ENCODE measurements at places on chromosomes 16 and 17.

DNA sequence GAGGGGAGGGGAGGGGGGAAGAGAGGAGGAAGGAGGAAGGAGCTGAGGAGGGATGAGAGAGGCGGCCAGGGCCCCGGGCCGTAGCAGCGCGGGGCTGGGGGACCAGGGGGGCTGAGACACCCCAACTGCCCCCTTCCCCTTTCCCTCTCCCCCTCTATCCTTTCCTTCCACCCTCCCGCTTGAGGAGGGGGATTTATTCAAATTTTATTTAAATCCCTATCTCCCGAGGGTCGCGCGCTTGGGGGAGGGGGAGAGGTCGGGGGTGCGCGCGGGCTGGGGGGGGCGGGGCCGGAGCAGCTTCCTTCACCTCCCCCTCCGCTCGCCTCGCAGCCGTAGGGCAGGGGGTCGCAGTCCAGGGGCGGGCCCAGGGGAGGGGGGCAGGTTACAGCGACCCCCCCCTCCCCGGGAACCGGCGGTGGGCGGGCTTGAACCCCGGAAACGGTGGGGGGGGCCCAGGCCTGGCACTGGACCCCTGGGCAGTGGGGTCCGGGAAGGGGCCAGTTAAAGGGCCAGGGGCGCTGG lies at the start of gene FBXL19:
Gene FBXL19 (plus strand): TSS at position 19 of the 522 bp plus-strand sequence. CDS start 2,183 bp downstream, outside the sequence.
- DNase-seq: no peak

DNA sequence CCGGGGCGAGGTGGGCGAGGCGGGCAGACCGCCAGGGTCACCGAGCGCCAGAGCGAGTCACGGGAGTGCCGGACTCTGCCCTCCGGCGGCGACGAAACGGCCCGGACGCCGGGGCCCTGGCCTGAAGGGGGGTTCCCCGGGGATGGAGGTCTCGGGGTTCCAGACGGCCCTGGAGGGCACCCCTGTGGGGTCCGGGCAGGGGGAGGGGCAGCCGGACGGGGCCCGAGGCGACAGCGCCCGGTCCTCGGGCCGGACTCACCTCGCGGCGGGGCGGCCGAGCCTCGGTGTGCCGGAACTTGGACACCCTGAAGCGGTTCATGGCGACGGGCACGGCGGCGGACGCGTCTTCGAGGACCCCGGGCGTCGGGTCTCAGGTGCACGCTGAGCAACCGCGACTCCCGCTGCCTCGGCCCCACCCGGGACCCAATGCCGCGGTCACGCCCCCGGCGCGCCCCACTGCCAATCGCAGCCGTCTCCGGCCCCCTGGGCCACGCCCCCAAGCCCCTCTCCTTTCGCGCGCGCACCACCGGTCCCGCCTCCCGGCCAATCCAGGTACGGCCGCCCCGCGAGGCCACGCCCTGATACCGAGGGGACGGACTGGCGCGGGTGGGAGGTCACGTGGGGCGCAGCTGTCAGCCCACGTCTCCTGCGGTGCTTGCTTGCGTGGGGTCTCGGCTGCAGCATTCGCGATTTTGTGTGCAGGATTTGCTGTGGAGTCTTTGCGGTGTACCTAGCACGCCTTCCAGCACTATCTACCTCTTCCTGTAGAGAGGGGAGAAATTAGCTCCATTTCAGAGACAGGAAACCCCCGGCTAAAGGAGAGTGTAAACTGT lies at the start of gene CORO7:
Gene CORO7 (minus strand): TSS at position 397 of the 833 bp plus-strand sequence. CDS start 78 bp downstream, at position 319.
- peak; percentile 97 for DNase-seq

DNA sequence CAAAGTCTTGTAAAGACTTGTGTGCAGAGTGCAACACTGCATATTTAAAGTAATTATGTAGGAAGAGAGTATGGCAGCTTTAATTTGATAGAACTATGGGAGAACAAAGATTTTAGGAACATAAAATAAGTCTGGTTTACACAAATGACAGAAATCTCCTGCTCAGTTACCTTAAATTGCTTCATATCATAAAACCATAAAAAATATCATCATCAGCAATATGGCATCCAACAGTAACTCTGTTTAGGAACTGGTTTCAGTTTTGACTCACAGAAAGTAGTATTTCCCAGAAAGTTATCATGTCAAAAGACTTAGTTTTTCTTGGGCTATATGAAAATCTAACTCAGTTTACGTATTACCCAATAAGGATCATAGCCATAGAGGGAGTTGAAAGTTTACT lies 292.1 kb upstream of the PMFBP1 start:
- no peak for DNase-seq

GRCh38 chr16:18950469-18951185 lies 24.4 kb upstream of the SMG1 start:
- no peak for DNase-seq

DNA sequence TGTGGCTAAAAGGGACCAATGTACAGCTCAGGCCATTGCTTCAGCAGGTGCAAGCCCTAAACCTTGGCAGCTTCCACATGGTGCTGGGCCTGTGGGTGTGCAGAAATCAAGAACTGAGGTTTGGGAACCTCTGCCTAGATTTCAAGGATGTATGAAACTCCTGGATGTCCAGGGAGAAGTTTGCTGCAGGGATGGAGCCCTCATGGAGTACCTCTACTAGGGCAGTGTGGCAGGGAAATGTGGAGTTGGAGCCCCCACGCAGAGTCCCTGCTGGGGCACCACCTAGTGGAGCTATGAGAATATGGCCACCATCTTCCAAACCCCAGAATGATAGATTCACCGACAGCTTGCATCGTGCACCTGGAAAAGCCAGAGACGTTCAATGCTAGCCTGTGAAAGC lies 13.0 kb downstream of the EFCAB5 start:
- DNase-seq: no peak

DNA sequence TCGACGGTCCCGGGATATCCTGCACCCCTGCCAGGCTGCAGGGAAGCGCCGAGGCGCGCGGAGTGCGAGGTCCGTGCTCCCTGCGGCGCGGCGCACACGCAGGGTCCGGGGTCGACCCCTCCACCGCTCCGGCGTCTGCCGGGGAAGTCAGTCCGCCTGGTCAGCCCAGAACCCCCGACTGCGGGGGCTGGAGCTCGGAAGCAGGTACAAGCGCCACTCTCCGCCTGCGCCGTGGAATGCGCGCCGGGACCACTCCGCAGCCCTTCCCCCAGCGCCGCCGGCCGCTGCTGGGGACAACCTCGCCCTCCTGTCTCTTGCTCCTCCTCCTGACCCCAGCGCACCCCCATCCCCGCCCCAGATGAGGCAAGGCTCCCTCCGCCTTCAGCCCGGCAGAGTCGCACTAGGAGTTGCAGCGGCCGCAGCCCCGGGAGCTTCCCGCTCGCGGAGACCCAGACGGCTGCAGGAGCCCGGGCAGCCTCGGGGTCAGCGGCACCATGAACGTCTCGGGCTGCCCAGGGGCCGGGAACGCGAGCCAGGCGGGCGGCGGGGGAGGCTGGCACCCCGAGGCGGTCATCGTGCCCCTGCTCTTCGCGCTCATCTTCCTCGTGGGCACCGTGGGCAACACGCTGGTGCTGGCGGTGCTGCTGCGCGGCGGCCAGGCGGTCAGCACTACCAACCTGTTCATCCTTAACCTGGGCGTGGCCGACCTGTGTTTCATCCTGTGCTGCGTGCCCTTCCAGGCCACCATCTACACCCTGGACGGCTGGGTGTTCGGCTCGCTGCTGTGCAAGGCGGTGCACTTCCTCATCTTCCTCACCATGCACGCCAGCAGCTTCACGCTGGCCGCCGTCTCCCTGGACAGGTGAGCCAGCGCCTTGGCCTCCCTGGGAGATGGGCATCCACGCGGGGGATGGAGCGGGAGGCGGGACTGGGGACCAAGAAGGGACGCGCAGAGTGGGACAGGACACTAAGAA lies at the start of gene GALR2:
Gene GALR2 (plus strand): TSS at position 392 of the 974 bp plus-strand sequence. CDS start 103 bp downstream, at position 495.
- no peak for DNase-seq

DNA sequence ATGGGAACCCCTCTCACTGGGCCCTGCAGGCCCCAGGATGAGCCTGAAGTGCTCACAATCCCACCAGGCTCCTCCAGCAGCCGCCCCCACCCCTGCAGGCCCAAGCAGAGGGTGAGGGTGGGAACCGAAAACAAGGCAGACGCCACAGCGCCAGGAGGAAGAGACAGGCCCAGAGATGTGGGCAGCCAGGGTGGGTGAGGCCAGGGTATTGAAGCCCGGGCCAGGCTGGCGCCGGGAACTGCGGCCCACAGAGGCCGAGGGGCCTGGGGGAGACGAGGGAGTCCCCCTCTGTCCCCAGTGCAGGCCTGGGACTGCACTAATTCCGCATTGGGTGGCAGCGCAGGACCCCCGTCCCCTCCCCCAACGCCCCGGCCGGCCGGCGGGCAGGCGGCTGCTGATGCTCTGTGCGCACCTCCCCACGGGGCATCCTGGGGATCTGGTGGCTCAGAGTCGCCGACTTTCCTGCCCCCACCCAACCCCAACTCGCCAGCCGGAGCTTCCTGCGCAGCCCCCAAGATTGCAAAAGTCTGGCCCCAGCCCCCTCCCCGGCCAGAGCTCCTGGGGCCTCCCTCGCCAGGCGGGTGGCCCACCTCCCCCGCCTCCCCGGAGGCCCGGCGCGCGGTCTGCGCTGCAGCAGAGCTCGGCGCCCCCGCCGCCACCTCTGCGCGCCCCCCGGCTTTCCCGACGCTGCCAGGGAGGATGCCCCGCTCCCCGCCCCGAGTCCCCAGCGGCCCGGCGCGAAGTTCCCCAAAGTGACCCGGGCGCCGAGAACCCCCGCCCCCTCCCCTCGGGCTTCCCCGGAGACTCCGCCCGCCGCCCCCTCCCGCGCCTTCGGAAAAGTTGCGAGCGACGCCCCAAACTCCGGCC lies 107.8 kb downstream of the ENGASE start:
- DNase-seq: no peak

GRCh38 chr17:77178050-77178449 lies 37.3 kb downstream of the SEC14L1 start:
- DNase-seq: no peak

DNA sequence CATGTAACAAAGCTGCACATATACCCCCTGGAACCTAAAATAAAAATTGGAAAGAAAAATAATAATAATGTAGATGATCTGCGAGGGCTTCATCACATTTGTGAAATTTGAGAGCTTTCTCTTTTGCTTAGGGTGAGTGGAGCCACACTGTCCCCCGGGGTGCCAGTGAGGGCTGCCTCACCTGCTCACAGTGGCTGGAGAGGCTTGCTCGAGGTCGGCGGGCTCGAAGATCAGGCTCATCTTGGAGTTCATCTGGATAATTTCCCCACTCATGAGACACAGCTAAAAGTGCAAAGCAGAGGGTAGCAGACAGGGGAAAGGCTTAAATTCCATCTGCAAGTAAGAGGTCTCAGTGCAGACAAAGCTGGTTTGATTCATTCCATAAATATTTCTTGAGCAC lies 123.8 kb downstream of the DNAH3 start:
- no peak for DNase-seq

DNA sequence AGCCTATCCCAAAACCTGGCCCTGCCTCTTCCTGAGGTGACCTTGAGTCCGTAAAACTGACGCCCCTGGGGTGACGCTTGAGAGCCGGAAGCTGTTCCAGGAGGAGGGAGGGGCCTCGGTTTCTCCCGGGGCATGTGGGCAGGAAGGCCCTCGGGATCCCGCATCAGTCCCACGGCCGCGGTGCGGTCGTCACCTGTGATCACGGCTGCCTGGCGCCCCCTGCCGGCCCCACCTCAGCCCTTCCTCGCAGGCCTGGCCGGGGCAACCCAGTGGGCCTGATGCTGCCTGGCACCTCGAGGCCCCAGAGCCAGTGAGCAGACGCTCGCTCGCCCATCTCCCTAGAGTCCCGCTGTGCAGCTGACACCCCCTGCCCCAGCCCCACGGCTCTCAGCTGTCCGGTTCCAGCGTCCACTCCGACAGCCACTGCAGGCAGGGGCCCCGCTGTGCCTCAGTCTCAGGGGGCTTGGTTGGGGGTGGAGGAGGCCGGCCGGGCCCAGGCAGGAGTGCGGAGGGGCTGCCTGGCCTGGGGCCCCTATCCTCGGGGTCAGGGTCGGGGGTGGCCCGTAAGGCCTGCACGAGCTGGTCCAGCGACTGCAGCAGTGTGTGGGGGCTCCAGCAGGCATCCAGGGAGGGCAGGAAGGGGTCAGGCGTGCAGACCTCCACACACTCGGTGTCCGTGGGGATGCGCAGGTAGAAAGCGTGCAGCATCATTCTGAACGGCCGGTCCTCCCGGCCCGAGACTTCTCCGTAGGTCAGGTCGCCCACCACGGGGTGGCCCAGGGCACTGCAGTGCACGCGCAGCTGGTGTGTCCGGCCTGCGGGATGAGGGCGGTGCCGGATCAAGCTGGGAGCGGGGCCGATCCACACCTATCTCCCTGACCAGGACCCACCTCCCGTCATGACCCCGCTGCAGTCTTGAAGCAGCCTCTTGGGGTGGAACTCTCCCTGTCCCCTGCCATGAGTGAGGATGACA lies 2.3 kb downstream of the RPUSD1 start:
- peak; percentile 48 for DNase-seq

DNA sequence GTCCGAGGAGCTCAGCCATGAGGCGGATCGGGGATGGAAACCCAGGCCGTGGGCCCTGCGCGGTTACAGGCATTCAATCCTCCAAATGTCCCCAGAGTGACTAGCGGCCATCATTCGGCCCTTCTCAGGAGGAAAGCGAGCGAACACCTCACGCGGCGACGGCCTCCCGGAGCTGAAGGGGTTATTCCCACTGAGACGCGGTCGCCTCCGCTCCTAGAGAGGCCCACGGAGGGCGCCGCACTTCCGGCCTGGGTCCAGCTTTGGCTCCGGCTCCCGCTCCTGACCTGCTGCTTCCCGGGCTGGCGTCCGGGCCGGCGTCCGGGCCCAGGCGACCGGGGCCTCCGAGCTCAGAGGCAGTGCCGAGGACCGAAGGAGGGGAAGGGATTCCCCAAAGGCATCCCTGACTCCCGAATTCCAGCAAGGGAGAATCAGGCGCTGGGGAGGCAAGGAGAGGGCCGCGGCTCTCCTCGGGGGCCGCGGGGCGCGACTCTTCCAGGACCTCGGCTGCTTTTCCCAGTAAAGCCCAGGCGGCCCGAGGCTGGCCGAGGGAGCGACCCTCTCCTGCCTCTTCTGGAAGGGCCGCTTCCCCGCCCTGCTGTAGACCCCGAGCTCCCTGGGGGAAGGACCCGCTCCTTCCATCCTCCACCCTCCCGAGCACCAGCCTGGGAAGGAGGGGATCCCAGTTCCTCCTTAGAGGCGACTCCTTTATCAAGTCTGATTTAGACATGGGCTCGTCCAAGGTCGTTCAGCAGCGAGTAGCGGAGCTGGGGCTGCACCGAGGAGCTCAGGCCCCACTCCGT lies 18.6 kb upstream of the ZNF629 start:
- DNase-seq: peak; percentile 20

DNA sequence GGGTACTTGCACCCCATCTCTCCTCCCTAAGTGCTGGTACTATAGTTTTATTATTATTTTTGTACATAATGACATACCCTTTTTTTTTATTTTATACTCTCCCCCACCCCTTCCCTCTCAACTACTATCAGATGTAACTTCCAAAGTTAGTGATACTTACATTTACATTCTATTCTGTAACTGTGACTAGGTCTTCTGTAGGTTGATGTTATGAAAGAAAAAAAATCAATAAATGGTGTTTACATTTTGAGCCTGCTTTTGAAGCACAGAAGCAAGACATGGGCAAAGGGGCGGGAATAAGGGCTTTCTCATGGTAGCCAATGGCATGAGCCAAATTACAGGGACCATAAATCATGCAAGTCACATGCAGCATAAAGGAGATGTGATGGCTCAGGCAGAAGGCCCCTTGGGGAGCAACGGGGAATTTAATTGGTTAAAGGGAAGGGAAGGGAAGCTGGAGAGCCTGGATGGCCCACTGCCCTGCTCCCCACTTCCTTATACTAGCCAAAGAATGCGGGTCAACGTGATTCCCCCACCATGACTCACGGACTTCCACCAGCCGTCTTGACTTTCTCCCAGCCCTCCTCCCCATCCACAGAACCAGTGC lies 2.4 kb upstream of the ACSF2 start:
- no peak for DNase-seq

All from stimulated activated CD8-positive, alpha-beta memory T cell treated with anti-CD3 and anti-CD28 coated beads, Interleukin-7, amount 100 ng/mL, for 1 hour (primary cell).